ENCODE measurements at places on chromosomes 3 and 15.

- no peak for DNase-seq
Observed at GRCh38 chr3:128395500-128396162, 71.1 kb downstream of the DNAJB8 start.

DNA sequence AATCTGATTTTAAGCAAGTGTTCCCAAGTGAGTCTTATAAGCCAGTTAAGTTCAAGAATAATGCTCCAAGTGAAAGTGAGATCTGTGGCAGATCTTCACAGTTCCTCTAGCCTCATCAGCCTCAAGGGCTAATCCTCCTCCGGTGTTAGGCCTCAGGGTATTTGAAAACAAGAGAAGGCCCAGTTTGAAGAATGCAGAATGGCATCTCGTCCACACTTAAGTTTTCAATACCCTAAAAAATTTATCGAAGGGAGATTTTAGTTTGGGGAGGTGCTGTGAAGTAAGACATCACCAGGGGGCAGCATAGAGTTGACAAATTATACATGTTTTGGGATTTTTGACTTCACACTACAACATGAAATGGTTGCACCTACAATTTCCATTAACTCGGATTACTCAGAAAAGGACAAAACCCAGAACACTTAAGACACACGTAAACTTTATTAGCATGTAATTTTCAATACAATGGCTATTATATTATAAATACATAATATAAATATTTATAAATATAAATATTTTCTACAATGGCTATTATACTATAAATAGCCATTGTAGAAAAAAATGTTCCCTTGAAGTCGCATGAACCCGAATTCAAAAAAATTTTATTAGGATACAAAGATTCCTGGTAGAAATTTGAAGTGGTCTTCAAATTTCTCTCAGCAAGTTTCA lies 2.3 kb upstream of the TMEM266 start:
- DNase-seq, result no peak

DNA sequence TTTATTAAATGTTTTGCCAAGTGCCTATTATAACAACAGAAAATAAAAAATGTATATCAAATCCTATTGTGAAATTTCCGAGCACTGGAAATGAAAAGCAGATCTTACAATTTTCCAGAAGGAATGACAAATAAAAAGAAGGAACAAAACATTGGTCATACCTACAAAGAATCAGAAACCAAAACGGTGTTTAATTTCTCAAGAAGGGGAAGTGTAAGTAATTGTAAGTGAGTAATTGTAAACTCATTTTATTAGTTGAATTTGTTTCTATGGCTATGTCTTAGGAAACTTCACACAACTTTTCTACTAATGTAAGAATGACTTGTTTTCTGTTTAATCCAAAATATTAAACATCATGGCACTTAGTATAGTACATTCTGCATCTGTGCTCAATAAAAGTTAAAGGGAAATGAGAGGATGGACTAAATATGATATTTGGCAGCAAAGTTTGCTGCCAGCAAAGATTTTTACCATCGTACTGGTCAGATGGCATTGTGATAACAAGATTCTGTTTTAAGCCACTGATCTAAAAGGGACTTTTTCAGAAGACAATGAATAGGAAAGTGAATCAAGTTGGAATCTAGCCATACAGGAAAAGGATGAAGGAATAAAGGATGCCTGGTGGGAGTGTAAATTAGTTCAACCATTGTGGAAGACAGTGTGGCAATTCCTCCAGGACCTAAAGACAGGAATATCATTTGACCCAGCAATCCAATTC lies 232.4 kb downstream of the NFKBIZ start:
- DNase-seq, result no peak

DNA sequence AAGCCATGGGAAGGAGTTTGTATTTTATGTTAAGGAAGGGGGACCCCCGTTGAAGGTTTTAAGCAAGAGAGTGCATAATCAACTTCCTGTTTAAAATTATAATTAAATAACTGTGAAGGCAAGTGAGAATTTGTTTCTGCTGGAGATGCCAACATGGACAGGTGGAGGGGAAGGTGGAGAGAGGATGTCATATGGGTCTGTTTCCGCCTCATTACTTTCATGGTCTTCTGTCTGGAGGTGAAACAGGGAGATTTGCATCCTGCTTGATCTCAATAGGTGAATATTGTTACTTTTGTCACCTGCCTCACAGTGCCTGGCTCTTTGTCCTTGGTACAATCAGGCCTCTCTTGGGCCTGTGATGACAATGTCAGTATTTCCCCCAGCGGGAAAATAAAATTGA lies 300.6 kb upstream of the LMCD1 start:
- no peak for DNase-seq

GRCh38 chr15:48337607-48338006 lies 6.4 kb downstream of the DUT start:
- no peak for DNase-seq

DNA sequence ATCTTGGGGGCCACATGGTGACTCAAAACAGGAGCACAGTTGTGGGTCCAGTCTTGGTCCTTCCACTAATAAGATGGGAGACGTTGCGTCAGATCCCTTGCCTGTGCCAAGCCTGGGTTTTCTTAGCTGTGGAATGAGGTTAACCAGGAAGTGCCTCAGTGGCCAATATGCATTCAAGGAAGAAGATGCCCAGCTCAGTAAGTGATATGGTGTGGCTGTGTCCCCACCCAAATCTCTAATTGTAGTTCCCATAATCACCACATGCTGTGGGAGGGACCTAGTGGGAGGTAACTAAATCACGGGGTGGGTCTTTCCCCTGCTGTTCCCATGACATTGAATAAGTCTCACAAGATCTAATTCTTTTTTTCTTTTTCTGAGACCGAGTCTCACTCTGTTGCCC lies 6.4 kb downstream of the ALG1L2 start:
- DNase-seq, result no peak

GRCh38 chr3:4856136-4856535 lies 123.1 kb upstream of the BHLHE40 start:
- DNase-seq, result no peak

- DNase-seq, result no peak
Observed at GRCh38 chr3:12907296-12907695, 65.9 kb upstream of the RPL32 start.

DNA sequence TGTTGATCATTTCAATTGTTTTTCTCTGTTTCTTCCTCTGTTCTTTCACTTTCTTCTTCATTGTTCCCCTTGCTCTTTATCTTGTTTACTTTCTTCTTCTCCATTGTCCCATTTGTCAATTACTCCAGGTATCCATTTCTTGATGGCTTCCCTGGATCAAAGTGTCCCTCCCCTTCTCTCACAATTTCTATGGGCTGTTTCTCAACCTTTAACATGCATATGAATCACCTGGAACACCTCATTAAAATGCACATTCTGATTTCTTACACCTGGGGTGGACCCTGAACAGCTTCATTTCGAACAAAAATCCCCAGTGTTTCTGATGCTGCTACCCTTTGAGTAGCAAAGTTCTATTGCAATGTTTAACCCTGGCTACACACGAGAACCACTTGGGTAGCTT lies 454.8 kb downstream of the EPHA6 start:
- no peak for DNase-seq

GRCh38 chr3:87491843-87492242 lies 215.5 kb upstream of the POU1F1 start:
- DNase-seq, result no peak

DNA sequence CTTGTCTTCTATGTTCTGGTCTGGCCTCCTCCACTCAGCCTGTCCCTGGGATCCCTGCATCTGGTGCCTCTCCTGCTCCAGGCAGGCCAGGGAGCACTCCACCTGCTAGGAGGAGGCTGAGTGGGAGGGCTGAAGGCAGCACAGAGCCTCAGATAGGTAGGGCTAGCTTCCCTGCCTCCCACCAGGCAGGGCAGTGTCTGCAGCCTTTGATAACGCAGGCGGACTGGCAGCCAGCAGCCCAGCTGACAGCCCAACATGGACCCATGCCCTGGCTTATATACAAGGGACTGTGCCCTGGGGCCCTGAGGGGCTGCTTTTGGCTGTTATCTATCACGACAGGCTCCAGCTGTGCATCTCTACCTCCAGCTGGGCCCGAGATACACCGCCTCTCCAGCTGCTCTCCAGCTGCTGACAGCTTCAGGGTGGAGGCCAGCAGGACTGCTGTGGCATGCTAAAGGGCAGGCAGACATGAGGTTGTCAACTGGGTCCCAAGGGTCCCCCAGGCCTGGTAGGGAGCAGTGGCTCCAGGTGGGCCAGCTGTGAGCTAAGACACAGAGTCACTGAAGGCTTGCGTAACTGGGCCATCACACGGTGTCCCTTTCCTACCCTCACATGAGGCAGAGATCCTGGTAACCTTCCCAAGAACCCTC lies 5.2 kb upstream of the CLK3 start:
- DNase-seq, result no peak

- DNase-seq, result no peak
Observed at GRCh38 chr3:81886081-81886480, 124.6 kb upstream of the GBE1 start.

- DNase-seq, result no peak
Observed at GRCh38 chr15:61034678-61035291, 194.3 kb downstream of the RORA start.

- DNase-seq, result no peak
Observed at GRCh38 chr3:58667704-58668103, 1.1 kb upstream of the FAM3D start.

DNA sequence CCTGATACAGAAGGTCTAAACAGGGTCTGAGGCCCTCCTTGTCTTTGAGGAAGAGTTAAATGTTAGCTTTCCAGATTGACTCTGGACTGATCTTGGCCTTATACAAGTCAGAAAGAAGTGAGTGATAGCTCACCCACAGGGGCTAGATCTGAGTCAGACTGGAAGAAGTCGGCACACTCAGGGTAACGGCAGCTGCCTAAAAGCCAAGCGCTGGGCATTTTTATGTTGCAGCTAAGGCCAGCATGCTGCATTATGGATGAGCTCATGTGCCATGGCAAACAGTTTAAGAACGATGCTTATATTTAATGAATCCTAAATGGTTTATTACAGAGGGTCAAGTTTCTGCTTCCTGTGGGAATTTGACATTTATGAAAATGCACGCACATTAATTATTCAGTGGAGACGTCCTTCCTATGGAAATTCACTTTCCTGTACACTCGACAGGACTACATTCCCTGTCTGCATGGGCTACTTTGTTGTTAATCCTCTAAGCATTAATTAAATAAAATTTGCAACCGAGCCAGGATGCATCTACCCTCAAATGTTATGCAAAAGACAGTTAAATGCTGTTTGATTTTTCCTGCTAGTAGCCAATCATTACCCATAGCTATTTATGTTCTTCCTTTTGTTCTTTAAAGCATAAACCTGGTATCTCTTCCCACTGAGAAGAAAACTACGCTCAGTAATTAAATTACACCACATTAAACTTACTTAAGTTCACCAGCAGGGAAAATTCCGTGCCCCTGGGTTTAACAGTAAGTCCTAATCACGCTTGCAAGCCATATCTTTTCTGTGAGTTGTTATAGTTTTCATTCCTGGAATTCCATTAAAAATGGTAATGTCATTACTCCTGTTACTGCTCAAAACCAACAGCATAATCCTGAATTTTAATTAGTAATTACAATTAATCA lies 762.7 kb upstream of the CFAP20DC start:
- DNase-seq, result no peak

DNA sequence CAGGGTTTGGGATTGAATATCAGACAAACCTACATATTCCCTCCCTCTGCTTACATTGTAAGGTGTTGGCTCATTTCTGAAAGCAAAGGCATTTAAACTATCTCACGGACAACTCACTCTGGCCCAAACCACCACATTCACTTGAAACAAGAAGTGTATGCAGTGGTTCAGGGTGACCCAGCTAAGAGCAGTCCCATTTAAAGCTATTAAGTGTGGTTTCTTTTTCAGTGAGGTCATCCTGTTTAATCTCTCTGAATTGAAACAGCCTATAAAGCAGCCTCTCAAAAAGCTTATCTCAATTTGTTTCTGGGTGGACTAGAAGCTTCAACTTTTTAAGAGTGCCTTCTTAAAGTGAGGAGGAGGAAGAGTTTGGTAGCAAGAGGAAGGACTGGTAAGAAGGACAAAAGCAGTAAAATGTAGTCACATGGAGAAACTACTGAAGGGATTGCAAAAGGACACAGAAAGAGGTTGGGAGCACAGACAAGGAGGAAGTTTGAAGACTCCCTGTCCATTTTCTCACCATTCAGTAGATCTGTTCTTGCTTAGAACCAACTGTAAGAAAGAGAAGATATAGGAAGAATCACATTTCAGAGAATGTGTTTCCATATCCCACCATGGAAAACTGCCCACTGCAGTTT lies 151.6 kb downstream of the TMCO5A start:
- DNase-seq, result no peak

DNA sequence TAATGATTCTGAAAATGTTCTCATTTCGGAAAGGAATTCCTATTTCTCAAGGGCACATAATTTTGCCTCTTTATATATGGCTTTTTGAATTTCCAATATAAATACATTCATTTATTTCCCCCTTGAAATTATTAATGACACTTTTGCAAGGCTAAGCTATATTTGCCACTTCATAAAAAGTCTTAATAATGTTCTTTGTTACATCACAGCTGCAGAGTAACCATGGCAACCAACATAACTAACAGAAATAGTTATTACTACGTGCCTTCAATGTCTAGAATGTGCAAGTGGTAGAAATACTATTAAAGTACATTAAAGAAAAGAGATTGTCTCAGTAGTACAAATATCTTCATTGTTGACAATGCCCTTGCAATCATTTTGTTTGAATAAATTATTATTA lies 471.8 kb downstream of the C3orf38 start:
- DNase-seq, result no peak

- DNase-seq, result no peak
Observed at GRCh38 chr3:47536221-47536891, 22.8 kb upstream of the ELP6 start.

Data from NCI-H1436 treated with DMSO at 0.1 percent for 48 hours (cell line).